Stimulated activated CD8-positive, alpha-beta memory T cell treated with anti-CD3 and anti-CD28 coated beads, Interleukin-7, amount 100 ng/mL, for 1 hour (primary cell): ENCODE measurements at places on chromosomes 16 and 17.

GRCh38 chr16:51410125-51410524, 259.1 kb upstream of the SALL1 start:
- DNase-seq = no peak

- DNase-seq = no peak
Observed at GRCh38 chr17:34527908-34528470, 51.4 kb upstream of the TMEM132E start.

DNA sequence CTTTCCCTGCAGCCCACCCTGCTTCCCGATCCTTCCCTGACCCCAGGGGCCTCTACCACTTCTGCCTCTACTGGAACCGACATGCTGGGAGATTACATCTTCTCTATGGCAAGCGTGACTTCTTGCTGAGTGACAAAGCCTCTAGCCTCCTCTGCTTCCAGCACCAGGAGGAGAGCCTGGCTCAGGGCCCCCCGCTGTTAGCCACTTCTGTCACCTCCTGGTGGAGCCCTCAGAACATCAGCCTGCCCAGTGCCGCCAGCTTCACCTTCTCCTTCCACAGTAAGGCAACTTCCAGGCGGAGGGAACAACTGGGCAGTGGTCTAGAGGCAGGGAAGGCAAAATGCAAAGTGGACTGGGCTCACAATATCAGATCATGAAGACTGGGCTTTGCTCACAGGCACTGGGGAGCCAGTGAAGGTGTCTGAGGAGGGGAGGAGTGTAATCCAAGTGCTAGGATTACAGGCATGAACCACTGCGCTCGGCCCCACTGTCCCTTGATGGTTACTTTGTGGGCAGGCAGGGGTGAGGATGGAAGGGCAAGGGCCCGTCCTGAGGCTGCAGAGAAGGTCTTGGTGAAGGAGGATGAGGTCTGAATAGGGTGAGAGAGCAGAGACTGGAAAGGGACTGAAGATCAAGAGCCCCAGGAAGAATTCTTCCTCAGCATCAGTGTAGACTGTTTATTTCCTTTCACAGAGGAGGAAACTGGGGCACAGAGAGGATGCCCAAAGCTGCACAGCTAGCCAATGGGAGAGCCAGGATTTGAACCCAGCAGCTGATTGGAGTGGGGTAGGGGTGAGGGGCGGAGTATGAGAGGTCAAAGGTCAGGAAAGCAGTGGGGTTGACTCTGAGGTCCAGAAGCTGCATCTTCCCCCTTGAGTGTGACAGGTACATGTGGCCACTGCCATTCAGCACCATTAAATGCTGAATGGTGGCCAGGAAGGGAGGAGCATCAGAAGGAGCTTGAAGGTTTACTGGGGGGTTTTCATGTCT, 16.5 kb upstream of the ADGRG3 start:
- no peak for DNase-seq

- no peak for DNase-seq
Observed at GRCh38 chr17:44085908-44086307, 15.4 kb downstream of the G6PC3 start.

GRCh38 chr17:44221084-44221861, 1.8 kb upstream of the UBTF start:
- DNase-seq = no peak

GRCh38 chr17:52986056-52986662, 827.6 kb upstream of the CA10 start:
- no peak for DNase-seq

DNA sequence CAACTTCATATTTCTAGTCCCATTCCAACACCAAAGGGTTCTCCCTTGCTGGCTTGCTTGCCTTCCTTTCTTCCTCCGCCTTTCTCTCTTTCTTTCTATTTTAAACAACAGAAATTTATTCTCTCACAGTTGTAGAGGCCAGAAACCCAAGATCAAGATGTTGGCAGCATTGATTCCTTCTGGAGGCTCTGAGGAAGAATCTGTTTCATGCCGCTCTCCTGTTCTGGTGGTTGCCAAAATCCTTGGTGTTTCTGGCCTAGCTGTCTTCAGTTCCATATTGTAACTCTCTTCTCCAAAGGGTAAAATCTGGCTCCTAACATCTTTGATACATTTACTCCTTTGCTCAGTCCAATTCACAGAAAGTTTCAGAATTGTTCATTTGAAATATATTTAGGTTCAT, 3.0 kb upstream of the ANKRD40CL start:
- DNase-seq = no peak

DNA sequence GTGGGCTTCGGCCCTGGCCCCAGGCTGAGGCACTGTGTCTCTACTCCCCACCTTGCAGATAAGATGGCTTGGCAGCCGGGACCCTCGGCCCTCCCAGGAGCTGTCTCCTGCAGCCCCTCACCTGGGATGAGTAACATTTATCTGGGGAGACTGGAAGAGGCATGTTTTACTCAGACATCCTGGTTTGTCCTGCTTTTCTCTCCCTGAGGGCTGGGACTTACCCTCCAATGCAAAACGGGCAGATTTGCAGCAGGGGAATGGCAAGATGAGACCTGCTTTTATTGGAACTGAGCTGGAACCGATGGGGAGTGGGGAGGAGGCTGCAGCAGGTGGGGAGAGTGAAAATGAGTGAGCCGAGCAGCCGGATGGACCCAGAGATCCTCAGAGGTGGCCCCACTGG, 27.3 kb upstream of the UBE2G1 start:
- no peak for DNase-seq

- no peak for DNase-seq
Observed at GRCh38 chr17:13729466-13730134, 127.9 kb upstream of the HS3ST3A1 start.

GRCh38 chr17:63476459-63476853, 405 bp upstream of the ACE start:
- DNase-seq = no peak

- DNase-seq = no peak
Observed at GRCh38 chr17:68820825-68821481, 134.2 kb downstream of the ABCA8 start.
